CD4-positive, alpha-beta T cell treated with Interleukin-10 for 1 hour (primary cell): ENCODE measurements at places on chromosomes 4 and X.
A peak's percentile ranks its signal among the peaks of the same experiment; 100 is the strongest.

GRCh38 chr4:79915246-79915645 is 157.8 kb downstream of the ANTXR2 start:
- no peak for DNase-seq

DNA sequence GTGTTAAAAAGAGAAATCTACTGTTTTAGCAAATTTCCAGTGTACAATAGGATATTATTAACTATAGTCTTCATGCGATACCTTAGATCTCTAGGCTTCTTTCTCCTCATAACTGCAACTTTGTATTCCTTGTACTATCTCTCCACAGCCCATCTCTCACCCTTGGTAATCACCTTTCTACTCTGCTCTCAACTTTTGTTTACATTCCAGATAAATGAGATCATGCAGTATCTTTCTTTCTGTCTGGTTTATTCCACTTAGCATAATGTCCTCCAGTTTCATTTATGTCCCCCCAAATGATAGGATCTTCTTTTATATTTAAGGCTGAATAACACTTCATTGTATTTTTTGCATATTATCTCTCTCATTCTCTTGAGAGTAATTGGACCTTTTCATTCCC is 165.5 kb downstream of the HS3ST1 start:
- no peak for DNase-seq

DNA sequence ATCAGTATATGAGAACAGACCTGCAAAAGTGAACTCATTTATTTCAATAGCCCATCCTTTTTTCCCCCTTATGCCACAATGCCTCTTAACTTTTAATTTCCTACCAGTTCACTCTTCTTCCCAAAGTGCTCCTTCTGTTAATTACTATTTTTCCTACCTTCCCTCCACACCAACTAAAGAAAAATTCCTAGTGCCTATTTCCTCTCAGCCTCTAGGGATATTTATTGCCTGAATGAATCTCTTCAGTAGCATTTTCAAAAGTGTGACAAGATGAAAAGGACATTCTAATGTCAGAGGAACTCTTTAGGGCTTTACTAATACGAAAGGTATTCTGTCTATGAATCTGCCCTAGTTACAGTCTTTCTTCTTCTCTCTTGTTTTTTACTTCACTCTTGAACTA is 181.1 kb upstream of the SPRY1 start:
- no peak for DNase-seq

DNA sequence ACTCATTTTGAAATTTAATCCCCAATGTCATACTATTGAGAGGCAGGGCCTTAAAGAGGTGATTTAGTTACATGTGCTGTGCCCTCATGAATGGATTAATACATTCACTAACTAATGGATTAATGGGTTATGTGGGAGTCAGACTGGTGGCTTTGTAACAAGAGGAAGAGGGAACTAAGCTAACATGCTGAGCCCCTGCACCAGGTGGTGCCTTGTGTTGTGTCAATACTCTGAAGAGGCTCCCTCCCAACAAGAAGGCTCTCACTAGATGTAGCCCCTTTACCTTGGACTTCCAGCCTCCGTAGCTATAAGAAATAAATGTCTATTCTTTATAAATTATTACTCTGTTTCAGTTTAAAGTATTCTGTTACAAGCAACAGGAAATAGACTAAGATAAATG is 411.9 kb upstream of the EMCN start:
- DNase-seq, result no peak

- peak; percentile 81 for DNase-seq
These were observed 36.9 kb upstream of the SYTL4 start for GRCh38 chrX:100768679-100769338.

DNA sequence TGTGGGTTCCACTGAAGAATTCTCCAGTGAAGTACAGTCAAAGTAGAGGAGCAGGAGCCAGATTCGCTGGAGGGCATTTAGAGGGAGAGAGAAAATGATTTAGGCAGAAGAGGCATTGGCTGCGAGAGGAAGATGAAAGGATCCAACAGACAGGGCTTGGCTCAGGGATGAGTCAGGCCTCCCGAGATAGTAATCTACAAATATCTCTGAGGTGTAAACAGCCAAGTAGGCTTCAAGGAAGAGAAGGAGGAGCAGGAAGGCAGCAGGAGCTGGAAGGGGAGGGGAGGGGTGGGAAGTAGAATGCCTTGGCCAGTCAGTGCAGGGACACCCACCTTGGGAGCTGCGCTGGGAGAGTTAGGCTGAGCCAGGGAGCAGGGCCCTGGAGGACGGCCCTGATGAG is 55.5 kb downstream of the PJA1 start:
- DNase-seq, result no peak

DNA sequence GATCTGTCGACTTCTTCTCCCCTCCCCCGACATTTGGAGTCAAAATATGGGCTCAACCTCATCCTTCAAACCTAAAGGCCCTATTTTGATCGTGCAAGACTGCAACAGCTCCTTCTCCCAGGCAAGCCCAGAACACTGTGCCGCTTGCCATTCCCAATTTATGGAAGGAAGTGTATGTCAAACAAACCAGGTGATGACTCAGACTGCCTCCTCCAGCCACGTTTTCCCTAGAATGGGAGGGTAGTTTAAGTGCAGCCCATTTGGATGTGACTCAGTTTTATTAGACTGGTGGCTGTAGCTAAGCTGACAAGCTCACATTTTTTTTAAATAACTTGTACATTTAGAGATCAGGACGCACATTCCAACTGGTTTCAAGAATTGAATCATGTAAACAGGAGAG is 570.4 kb upstream of the DIPK2B start:
- DNase-seq, result no peak

DNA sequence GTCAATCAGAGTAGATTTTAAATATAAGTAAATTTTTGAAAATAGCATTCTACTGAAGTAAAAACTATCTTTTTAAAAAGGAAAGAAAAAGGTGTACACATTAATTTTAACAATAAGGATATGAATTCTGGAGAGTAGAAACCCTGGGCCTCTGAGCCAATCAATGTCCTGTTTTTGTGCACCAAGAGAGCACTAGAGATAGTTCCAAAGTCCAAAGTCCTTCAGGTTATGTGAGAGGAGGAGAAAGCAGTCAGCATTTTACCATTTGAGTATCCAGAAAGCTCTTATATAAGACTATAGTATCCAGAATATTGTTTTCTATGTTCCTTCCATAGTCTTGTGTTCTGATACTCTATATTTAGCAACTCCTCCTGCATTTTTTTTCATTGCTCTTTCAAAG is 3.3 kb upstream of the TCEAL8 start:
- DNase-seq, result no peak

DNA sequence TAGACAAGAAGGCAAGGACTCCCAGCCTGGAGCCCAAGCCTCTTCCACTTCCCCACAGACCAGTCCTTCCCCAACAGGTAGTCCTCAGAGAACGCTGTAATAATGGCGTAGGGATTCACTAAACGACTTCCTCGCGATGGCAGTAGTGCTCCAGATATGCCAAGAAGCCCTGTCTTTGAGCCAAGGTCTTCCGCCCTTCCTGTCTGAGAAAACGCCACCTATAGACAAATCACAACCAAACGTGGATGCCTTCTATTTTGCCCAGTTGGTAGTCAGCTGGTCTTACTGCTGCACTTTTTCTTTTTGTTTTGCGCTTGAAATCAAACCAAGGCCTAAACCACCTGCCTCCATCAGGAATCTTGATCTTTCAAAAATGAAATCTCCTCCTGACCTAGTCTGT is 203.3 kb downstream of the OR13H1 start:
- DNase-seq, result no peak

- no peak for DNase-seq
These were observed 10.8 kb upstream of the KLKB1 start for GRCh38 chr4:186216465-186217024.

- peak; percentile 65 for DNase-seq
These were observed 58.5 kb upstream of the PRDM8 start for GRCh38 chr4:80138551-80139538.

DNA sequence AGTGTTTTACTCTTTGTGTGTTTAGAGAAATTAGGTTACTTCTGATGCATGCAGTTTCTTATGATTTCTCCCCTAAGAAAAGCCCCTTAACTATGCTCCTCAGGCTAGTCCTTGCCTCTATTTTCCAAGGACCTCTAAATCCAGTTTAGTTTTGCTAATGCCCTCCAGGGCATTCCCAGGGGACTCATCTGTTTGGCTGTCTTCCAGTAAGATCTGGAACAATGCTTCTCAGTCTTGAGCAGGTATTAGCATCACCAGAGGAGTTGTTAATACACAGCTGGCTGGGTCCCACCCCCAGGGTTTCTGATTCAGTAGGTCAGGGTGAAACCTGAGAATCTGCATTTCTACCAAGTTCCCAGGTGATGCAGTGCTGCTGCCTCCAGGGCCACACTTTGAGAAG is 56.9 kb downstream of the OTC start:
- DNase-seq, result no peak

DNA sequence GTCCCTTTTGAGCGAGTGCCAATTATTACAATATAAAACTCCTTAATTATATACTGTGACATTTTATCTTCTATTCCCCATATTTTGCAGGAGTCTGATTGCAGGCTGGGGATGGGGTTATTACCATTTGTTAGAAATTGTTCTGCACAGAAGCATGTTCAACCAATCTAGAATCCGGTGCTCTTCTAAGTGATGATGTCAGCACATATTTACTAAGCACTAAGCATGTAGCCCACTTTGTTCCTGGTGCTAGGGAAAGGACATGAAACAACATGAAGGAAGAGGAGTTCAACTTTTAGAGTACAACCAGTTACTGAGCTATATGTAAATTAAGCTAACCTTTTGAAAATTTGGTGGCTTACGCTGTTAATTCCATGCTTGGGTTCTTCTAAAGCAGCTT is 52.8 kb upstream of the IL1RAPL2 start:
- no peak for DNase-seq

DNA sequence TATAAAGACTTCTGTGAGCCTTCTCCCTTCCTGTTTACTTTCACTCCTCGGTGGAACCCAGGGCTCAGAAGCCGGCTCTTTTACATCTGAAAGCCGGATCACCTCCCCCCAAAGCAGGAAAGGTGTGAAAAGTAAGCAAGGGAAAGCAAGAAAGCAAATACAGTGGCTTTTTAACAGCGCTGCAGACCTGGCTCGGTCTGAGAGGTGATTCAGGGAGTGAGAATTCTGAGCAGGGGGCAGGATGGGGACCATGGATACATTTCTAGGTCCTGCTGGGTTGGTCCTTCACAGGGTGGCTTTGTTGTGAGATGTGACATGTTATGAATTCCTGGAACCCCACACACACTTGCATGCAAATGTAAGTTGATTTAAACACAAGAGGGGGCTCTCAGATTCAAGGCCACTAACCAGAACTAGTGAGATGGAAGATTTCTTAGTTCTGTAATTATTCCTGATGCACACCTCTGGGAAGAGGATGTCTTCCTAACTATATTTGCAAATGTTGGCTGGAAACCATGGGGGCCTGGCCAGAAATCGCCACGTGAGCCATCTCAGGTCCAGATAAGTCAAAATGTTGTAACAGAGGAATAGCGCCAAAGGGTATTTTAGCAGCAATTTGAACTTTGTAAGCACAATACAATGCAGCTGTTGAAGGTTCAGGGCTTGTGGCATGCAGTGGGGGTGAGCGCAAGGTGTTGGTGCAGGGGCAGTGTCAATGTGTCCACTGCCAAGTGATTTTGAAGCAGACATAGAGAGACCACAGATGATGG is 670.1 kb upstream of the LCORL start:
- no peak for DNase-seq

DNA sequence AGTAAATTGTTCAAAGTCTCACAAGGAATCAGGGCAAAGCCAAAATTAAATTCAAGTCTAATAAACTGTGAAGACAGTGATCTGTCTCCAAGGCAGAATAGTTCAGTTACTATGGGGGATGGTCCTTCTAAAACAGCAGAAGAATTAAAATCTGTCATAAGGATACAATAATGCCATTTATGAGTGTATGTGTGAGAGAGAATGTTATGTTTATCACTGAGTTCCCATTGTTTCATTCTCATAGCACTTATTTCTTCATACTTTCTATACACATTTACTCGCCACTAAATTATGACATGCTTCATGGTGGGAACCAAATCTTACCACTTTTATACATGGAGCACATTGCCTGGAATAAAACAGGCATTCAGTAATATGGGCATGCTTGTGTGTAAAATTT is 102.5 kb downstream of the AMMECR1 start:
- DNase-seq, result no peak

DNA sequence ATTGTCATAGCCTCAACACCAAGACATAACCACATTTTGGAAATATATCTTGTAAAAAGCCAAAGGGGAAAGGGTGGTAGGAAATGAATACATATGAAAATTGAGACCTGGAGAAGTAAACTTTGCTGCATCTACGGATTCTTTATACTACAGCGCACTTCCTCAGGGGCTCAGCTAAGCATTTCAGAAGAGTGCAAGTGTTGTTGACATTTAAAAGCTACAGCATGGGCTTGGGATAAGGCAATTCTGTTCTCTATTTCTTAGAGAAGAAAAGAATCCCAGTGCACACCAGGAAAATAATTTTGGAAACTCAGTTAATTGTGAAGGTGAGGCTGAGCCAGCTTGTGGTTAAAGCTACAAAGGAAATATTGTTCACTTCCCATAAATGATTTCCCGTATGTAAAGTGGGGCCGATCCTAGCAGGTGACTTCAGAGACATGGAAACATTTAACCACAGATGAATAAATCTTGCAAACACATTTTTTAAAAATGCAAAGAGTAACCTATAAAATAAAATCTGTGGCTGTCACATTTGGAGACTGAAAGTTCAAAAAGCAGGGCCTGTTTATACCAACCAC is 12.6 kb upstream of the GBA3 start:
- no peak for DNase-seq
